ENCODE measurements at places on chromosomes 1 and 21.

- no peak for DNase-seq
Measured at GRCh38 chr1:200039849-200040474, 12.5 kb downstream of the NR5A2 start.

DNA sequence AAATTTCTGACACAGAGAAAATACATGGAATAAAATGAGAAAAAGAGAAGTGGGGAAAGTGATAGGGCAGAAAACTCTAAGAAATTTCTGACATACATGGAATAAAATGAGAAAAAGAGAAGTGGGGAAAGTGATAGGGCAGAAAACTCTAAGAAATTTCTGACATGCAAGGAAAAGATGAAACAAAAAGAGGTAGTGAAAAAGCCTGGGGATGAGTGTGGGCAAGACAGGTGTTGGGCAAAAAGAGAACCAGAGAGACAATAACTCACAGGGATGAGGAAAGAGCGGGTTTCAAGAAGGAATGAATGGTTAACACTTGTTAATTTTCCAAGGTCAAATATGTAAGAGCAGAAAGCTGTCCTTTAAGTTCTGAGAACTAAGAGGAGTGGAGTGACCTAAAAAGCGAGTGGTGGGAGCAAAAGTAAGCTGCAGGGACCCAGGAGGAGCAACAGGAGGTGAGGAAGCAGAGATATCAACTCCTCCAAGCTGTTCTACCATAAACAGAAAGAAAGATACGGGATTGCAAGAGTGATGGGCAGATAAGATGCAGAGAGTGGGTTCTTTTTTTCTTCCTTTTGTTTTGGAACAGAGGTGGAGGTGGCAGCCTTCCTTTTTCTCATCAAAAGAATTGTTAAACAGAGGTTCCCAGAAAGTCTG, 29.9 kb upstream of the EXO1 start:
- DNase-seq, result no peak

DNA sequence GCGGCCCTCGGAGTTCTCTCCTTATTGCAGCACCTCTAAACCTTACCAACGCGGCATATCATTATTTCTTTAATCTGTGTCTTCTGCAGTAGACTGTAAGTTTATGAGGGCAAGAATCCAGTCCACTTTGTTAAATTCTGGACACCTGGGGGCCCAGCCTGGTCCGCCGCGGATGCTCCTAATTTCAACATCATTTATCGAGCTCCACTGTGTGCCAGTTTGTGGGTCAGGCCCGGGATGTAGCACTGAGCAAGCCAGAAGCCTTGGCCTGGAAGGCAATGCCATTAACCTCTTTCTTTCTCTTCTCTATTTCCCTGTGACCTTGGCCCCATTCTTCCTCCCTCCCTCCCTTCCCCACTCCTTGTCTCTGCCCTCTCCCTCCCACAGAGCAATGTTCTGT, 70.6 kb upstream of the CACNA1E start:
- DNase-seq, result no peak

DNA sequence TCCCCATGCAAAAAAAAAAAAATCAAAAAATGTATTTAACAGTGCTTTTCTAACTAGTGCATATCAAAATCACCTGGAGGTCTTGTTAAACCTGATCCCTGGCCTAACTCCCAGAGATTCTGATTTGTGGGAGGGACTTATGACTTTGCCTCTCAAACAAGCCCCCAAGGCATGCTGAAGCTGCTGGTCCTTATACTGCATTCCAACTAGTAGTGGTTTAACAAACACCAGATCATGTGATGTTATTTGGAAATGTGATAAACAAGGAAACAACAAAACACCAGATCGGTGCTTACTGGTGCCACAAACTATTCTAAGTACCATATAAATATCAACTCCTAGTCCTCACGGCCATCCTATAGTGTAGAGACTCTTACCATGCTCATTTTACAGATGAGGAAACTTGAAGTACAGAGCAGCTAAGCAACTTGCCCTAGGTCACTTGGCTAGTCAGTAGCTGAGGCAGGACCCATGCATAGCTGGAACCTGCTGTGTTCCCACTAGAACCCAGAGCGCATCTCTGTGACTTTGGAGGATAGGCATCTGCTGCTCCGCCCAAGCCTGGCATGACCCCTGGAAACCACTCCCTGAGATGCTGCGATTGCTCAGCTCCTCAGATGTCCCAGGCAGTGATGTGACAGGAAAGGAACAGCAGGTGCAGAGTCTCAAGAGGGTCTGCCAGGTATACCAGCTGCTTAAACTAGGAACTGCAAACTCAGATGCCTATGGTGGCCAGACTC, 38.1 kb downstream of the SOX13 start:
- no peak for DNase-seq

- DNase-seq, result no peak
Measured at GRCh38 chr1:19815801-19816736, 986 bp upstream of the RNF186 start.

- DNase-seq, result no peak
Measured at GRCh38 chr1:54839824-54840223, 38.7 kb upstream of the TTC22 start.

DNA sequence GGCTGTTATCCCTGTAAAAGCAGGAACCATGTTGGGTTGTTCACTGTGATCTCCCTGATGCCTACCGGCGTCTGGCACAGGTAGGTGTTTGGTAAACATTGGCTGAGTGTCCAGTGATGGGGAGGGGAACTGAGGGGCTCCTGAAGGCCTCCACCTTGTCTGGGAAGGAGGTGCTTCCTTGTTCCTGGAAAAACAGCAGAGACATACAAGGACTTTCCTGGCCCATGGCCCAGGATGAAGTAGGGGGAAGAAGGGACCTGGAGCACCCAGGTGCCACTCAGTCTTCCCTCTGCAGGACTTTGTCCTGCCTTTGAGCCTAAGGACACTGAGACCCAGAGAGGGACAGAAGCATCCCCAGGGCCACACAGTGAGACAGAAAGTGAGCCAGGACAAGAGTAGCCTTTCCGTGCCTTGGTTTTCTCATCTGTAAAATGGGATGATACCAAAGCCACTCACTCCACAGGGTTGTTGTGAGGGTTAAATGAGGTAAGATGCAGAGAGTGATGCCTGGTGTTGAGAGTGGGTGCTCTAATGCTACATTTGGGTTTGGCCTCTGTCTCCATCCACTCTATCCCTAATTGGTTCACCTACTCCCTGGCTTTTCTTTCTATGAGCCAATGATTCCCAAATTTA, 6.1 kb upstream of the HEYL start:
- DNase-seq, result no peak

DNA sequence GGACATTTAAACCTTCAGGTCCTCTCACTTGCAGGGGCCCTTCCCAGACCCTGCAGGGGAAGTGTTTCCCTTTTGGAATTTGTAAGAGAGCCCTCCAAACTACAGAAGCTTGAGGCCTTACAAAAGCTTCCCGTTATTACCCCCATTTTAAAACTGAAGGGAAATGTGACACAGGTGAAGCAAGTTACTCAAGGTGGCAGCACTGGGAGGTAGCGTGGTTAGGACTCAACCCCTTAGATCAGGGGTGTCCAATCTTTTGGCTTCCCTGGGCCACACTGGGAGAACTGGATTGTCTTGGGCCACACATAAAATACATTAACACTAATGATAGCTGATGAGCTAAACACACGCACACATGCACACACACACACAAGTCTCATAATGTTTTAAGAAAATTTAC, 15.8 kb upstream of the ZC3H12A start:
- no peak for DNase-seq

DNA sequence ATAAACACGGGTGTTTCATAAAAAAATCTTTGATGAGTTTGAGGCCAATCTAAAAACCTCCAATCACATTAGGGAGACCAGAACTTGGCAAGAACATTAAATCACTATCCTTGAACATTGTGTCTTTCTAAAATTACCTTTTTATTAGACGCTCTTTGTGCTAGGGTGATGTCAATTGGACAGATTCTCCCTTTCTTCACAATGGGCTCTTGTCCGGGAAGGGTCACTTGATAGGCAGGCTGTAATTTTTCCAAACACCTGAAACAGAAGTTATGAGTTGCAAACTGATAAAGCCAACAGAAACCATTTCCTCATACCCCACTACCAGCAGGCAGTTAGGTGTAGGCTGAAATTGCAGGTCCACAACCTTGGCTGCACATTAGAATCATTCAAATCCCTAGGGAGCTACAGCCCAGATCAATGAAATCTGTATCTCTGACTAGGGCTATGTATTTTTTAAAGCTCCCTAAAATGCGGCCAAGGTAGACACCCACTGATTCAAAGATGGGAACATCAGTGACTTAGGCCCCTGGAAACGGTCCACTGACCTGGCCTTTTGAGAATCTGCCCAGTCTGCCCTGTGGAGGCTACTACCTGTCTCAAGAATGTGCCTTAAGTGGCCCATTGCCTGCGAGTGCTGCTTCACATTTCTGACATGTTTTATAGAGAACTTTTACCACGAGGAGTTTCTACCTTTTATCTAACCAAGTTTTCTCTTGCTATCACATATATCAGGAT, 16.5 kb downstream of the EIF2D start:
- DNase-seq, result no peak

- DNase-seq, result no peak
Measured at GRCh38 chr1:22508991-22509390, 54.3 kb upstream of the EPHA8 start.

DNA sequence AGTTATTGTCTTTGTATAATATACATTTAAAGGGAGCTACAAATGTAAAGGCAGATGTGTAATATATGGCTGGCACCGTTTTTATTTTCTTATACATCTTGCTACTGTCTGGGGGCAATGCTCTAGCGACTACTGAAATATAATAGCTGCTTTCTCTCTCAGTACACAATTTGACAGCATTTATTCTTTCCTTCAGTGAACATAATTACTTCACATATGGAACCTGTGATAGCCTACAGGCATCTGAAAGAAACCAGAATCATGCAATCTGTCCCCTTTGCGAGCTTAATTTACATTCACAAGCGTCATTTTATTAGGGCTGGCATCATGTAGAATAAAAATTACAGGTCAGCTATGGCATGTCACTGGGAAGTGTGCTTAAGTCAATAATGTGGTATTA, 557.5 kb upstream of the PTBP2 start:
- DNase-seq, result no peak

Data from stimulated activated CD8-positive, alpha-beta memory T cell treated with anti-CD3 and anti-CD28 coated beads, Interleukin-2, amount 100 ng/mL, for 1 hour (primary cell).